Stimulated activated CD4-positive, alpha-beta T cell treated with anti-CD3 and anti-CD28 coated beads, Interleukin-15, amount 100 ng/mL, for 1 hour (primary cell): ENCODE measurements at places on chromosomes 7 and 10.

DNA sequence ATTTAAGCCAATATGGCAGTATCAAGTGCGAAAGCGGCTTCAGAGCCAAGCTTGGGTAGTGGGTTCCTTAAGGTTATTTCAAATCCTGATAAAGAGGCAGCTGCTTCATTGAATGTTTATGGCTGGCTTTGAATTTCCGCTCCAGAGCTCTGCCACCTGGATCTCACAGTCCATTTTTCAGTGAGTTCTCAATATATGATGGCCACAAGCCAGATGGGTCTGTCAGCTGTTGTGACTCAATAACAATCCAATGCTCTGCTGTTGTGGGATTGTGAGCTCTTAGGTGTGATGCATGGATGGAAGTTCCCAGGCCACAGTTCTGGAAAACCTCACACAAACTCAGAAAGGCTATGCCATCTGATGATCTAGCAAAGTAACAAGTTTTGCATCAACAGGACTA is 743.8 kb upstream of the LRRN3 start:
- DNase-seq: no peak

DNA sequence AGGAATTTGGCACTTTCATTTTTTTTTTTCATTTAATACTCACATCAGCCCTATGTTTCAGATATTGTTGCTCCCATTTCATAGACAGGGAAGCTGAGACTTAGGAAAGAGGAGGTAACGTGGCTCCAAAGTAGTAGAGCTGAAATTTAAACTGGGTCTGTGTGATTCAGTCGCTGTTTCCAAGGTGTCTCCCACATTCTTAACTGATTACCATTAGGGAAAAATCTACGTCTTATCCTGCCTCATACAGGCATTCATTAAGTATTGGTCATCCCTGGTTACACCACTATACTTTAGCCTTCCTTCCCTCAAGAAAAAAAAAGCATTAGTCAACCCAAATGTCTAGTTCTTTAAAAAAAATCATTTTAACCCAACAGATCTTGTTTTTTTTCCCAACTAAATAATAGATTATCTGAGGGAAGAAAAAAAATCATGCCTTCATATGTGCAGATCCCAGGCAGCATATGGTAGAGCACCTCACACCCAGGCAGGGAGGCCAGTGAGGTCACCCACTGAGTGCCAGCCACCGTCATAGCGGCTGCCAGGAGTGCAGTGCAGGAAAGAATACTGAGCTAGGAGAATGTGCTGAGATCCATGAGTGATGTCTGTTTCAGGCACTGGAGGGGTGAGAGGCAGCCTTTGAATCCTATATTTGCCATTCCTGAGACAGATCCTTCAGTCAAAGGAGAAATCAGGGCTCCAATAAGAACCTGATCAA is 59.0 kb upstream of the SORCS3 start:
- DNase-seq: no peak

DNA sequence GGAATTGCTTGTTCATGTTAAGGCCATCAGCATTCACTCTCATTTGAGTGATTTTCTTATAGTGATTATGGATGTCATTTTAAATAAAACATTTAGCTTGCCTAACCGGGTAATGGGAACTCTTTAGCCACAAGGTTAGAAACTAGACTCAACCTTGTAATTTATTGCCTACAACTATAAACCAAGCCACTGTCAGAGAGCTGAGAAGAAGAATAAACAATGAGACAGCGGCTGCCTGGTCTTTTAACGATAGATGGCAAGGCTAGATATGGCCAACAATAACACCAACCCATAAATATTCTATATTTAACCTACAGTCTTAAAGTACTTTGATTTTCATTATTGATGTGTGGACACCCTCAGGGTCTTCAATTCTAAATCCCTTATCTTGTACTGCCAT is 27.8 kb upstream of the INHBA start:
- no peak for DNase-seq

DNA sequence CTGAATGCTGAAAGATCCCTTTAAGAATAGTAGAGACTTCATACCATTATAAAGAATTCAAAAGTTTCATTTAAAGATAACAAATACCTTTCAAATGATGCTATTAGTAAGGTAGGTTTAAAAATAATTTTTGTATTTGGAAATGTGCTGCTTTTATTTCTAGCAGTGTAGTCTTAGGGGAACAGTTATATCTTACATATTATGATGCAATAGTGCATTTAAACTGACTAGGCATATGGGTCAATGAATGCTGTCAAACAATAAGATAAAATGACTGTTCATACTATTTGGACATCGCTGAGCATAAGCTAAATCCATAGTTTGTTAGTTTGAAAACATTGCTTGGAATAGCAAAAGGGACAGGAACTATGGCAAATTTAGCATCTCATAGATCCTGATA is 354.8 kb upstream of the SEMA3A start:
- no peak for DNase-seq

- DNase-seq: no peak
Measured at GRCh38 chr7:50696810-50697582, 85.7 kb downstream of the GRB10 start.

- DNase-seq: no peak
Measured at GRCh38 chr10:14190702-14191101, 140.0 kb downstream of the FRMD4A start.

DNA sequence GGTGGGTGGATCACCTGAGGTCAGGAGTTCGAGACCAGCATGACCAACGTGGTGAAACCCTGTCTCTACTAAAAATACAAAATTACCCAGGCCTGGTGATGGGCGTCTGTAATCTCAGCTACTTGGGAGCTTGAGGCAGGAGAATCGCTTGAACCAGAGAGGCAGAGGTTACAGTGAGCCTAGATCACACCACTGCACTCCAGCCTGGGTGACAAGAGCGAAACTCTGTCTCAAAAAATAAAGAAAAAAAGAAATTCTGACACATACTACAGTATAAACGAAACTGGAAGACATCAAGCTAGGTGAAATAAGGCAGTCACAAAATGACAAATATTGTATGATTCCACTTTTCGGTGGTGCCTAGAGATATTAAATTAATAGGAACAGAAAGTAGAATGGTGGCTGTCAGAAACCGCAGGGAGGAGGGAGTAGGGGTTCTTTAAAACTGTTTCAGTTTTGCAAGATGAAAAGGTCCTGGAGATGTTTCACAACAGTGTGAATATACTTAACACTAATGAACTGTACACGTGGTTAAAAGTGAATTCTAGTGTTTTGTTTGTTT is 23.2 kb downstream of the PILRA start:
- no peak for DNase-seq

GRCh38 chr7:137882806-137883205 is 36.0 kb upstream of the DGKI start:
- DNase-seq: no peak

- no peak for DNase-seq
Measured at GRCh38 chr7:44050121-44050914, 5.8 kb downstream of the DBNL start.

DNA sequence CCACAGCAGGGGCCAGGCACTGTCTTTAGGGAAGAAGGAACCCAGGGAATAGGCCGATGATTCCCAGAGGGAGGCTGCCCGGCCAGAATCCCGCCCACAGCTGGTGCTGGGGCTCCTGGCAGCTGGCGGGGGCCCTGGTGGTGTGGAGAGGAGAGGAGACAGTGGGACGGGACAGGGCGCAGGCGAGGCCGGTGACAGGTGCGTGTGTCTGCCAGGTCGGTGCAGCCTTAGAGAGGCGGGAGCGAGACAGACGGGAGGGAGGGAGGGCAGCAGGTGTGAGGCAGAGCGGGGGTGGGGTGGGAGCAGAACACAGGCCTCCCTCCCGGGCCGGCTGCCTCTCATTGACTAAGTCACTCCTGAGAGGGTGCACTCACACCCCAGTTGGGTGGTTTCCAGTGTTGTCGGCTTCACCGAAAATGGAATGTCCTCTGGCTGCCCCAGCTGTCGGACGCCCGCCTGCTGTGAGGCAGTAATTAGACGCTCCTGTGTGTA is 55.2 kb downstream of the ELFN1 start:
- DNase-seq: no peak

- no peak for DNase-seq
Measured at GRCh38 chr7:50768485-50769474, 13.9 kb downstream of the GRB10 start.

- DNase-seq: no peak
Measured at GRCh38 chr10:10293481-10293951, 724.2 kb upstream of the CELF2 start.

DNA sequence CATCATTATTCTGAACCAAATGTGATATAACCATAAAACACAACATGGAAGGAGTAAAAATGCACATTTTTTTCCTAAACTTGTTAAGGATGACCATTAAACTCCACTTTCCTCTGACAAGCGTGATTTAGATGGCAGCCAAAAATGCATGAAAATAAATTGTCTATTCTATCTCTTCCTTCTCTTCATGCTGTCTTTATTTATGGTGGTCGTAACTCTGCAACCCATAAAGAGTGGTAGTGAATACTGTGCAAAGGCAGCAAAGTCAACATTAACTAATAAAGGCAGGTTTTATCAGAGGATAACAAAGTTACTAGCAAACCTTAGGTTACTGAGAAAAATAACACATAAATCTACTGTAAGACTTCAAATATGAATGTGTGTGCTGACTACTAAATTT is 106.6 kb downstream of the TPK1 start:
- DNase-seq: no peak

- DNase-seq: no peak
Measured at GRCh38 chr7:125130173-125130572, 200.5 kb upstream of the POT1 start.
